Omental fat pad (tissue), 4 donors: ENCODE measurements at places on chromosomes 1 and 21. TPM values are rescaled to one million over a fixed set of nuclear protein-coding genes. Genes with fewer than 3 reads are reported as not detected.

DNA sequence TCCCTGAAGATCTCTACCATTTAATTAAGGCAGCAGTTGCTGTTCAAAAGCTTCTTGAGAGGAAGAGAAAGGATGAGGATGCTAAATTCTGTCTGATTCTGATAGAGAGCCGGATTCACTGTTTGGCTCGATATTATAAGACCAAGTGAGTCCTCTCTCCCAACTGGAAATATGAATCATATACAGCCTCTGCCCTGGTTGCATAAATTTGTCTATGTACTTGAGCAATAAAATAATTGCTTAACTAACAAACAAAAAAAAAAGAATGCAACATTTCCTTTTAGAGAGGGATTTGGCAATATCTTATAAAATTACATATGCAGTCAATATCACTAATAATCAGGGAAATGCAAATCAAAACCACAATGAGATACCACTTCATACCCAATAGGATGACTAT lies 26.8 kb downstream of the ALDH9A1 start:
- no peak for DNase-seq

DNA sequence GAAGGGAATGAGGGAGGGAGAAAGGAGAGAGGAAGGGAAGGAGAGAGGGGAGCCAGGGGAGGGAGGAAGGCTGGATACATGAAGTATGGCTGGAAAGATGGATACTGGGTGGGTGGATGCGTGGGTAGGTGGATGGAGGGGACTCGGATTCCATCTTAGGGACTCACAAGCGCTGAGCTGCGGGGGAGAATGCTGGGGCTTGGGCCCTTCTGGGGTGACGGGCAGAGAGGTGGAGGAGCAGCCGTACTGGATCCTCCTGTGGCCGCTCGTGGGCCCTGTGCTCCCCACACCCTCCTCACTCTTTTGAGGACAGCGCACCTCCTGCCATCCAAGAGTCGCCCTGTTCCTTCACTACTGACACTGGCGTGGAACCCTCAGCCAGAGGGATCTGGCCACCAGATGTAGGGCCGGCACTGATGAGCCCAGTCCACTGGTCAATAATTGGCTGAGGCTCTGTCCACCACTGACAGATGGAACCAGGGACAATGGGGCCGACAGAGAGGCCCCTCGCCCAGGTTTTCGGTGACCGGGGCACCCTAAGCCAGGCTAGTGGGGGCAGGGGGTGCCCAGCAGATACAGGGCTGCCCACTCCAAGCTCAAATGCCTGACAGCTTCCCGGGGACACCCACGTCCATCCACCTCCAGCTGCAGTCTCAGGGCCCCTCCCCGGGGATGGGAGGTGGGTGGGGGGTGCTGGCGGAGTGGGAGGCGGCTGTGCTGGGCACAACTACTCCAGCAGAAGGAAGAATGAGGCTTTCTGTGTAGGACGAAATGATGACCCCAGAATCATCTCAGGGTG lies 4.4 kb upstream of the ACTRT2 start:
- no peak for DNase-seq

GRCh38 chr1:234206651-234207284 lies 166.5 kb upstream of the COA6 start:
- no peak for DNase-seq

GRCh38 chr1:241408170-241408569 lies 51.2 kb upstream of the RGS7 start:
- no peak for DNase-seq

DNA sequence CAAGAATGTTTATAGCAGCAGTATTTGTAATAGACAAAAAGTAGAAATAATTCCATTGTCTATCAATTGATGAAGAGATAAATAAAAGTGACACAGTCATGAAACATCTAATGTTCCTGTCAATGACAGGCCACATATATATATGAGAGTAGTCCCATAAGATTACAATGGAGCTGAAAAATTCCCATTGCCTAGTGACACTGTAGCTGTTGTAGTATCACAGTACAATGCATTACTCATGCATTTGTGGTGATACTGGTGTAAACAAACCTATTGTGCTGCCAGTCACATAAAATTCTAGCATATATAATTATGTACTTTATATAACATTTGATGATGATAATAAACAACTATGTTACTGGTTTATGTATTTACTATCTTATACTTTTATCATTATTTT lies 141.9 kb upstream of the LYPLAL1 start:
- no peak for DNase-seq

DNA sequence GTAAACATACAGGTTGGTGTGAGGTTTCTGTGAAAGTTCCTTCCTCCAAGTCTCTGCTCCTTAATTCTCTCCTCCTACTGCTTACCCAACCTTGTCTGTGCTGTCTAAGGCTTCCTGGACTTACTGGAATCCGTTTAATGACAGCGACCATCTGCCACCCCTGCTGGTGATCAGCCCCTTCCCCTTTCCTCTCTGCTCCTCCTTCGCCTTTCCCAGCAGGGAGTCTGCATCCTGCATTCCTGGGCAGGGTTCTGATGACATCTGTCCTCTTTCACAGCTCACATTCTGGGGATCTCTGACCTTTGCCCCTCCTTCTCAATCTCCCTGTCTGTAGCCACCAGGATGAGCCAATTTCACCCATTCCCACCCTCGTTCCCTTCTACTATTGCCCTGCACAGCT lies 66.5 kb downstream of the KIRREL1 start:
- DNase-seq: no peak

DNA sequence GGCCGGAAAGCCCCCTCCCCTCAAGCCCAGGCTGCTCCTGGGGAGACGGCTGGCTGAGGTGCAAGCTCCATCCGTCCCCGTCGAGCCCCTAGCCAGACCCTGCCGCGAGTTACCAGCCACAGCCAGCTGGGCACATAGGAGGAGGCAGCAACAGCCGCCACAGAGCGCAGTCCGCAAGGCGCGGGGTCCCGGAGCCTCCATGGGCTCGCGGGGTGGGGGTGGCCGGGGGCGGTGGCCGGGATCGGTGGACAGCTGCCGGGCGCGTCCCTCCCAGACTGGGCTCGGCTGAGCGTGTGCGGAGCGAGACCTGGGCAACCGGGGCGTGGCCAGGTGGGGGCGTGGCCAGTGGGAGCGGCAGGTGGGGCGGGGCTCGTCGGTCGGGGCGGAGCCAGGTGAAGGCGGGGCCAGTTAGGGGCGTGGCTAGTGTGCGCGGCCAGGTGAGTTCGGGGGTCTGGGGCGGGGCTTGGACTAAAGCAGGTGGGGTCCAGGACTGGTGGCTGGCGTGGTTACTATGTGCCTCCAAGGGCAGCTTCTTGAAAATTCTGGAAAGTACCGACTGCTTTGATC lies at the start of gene CD164L2:
Gene CD164L2 (minus strand): TSS at position 295 of the 567 bp plus-strand sequence. CDS start 94 bp downstream, at position 201.
- no peak for DNase-seq

Gene HRNR
- not detected for total RNA-seq
